ENCODE measurements at places on chromosomes 4 and X.

GRCh38 chrX:56764975-56765791 is 36.1 kb downstream of the NBDY start:
- DNase-seq = no peak

- no peak for DNase-seq
Measured at GRCh38 chr4:185716141-185716551, 95.8 kb downstream of the SORBS2 start.

DNA sequence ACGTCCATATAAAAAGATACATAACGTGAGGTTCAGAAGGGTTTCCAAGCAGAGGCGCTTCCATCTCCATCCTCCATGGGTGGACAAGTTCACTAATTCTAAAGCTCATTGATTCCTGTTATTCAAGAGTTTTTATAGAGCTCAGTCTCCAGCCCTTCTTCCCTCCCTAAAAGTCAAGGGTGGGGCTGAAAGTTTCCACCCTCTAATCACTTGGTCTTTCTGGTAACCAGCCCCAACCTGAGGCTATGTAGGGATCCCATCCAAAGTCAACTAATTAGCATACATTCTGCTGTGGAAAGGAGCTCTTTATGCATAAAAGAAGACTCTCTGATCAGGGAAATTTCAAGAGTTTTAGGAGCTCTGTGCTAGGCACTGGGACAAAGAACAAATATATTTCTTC is 46.9 kb upstream of the VEGFC start:
- no peak for DNase-seq

DNA sequence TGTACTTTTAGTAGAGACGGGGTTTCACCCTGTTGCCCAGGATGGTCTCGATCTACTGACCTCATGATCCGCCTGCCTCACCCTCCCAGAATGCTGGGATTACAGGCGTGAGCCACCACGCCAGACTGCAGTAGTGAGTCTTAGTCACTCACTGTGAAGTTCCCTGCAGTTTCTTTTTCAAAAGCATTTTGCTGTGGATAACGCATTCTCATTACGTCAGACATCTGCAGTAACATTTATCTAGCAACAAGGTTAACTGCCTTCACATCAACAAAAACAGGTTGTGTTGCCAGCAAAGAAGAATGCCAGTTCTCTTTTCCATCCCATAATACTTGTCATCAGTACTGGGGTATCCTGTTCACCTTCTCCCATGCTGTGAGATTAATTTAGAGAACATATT is 164.6 kb downstream of the DHRSX start:
- DNase-seq = no peak

DNA sequence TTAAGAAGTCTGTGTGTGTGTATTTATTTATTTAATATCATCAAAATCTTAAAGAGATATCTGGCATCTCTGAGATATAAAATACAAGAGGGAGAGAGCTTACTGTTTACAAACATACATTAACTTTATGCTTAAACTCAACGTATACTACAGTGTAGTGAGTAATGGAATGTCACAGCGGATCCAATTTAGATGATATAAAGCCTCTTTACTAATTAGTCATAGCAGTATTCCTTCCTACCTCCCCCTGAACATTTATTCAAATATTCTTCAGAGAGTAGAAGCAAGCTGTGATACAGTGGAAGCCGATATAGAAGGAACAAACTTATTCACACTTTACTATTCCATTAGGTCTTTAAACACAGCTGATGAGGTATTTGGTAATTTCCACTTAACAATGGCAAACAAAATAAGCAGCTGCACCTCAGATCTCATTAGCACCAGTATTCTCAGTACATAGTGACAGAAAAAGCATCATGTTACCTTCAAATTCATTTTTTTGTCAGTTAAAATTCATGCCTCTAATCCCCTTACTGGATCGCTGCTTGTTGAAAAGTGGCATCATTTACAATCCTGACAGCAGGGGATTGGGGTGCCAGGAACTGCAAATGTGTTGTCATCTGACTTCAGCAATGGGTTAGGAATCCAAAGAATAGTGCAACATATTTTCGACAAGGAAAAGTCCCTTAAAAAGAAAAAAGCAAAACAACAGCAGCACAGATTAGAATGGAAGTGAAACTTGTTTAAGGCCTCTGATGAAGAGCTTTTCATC is 658.7 kb upstream of the EPHA5 start:
- DNase-seq = no peak

DNA sequence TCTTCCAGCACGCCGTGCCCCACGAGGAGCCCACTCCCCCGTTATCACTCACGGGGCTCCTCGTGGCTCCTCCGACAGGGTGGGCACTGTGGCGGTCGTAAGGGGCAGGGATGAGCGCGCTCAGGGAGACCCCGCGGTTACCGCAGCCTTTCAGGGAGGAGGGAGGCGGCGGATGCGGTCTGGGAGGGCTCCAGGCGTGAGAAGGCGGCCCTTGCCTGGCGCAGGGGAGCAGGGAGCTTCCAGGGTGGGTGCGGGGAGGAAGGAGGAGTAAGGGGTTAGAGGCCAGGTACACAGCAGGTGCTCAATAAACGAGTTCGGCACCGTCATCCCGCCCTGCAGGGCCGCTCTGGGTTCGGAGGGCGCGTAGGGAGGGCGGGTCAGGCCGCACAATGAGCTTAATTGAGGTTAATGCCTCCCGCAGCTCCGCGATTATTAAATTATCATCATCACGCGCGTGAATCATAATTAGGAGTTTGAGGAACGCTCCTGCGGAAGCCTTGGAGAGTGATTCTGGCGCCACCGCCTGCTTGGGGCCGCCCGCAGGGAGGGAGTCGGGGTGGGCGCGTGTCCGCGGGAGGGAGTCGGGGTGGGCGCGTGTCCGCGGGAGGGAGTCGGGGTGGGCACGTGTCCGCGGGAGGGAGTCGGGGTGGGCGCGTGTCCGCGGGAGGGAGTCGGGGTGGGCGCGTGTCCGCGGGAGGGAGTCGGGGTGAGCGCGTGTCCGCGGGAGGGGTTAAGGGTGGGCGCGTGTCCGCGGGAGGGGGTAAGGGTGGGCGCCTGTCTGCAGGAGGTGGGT is 7.6 kb upstream of the NKX1-1 start:
- no peak for DNase-seq

DNA sequence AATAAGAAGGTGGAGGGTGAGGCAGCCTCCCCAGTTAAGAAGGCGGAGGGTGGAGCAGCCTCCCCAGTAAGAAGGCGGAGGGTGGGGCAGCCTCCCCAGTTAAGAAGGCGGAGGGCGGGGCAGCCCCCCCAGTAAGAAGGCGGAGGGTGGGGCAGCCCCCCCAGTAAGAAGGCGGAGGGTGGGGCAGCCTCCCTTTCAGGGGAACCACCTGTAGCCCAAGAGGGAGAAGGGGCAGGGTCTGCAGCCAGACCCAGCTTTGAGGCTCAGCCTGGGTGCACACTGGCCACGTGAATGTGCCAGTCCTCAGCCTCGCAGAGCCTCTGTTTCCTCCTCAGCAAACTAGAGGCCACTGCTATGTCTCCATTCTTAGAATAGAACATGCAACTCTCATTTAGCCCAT is 52.6 kb downstream of the HMX1 start:
- no peak for DNase-seq

- no peak for DNase-seq
Measured at GRCh38 chrX:38484607-38485498, 76.5 kb upstream of the TSPAN7 start.
